ENCODE measurements at places on chromosomes 1 and 21.

GRCh38 chr1:70188522-70188921 lies 16.9 kb downstream of the LRRC40 start:
- DNase-seq = no peak

DNA sequence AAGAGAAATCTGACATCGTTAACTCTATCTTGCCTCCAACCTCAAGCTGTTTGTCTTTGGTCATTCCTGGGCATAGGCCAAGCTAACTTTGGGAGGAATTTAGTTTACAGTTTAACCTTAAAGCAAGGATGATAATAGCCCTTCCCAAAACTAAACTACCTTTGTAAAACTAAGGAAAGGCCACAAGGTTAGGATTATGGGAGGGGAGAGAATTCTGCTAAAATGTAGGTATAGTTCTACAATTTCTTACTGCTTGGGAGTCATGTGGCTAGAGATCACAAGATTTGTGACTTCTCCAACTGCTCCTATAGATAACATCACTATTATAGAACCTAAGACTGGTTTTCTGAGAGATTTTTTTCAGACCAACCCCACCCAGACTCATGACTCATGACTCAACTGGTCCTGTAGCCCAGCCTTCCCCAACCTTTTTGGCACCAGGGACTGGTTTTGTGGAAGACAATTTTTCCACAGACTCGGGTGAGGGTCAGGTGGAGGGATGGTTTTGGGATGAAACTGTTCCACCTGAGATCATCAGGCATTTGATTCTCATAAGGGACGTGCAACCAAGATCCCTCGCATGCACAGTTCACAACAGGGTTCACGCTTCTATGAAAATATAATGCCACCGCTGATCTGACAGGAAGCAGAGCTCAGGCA lies 70.7 kb upstream of the MUTYH start:
- DNase-seq = no peak

DNA sequence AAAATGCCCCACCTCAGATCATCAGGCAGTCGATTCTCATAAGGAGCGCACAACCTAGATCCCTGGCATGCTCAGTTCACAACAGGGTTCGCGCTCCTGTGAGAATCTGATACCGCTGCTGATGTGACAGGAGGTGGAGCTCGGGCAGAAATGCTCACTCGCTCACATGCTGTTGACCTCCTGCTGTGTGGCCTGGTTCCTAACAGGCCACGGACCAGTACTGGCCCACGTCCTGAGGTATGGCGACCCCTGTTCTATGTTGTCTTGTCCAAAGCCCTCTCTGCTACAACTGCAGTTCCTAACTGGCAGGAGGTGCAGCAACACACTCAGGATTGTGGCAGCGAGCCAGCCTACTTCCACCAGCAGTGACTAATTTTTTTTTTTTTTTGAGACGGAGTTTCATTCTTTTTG lies 70.6 kb downstream of the CLSTN1 start:
- DNase-seq = no peak

DNA sequence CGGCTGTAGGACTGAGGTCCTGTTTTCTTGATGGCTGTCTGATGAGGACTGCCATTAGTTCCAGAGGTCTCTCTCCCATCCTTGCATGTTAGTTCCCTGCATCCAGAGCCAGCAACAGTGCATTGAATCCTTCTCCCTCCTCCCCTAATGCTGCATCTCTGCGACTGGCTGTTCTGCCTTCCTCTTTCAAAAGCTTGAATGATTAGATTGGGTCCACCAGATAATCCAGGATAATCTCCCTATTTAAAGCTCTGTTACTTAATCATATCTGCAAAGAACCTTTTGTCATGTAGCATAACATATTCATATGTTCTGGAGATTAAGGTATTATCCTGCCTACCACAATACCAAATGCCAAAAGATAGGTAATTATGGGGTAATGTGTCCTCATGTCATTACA lies 377.5 kb downstream of the GPATCH2 start:
- no peak for DNase-seq

GRCh38 chr1:43688594-43689000 lies 18.7 kb upstream of the ST3GAL3 start:
- no peak for DNase-seq

- no peak for DNase-seq
Observed at GRCh38 chr1:98021126-98021525, 100.3 kb upstream of the DPYD start.

- DNase-seq = no peak
Observed at GRCh38 chr1:77938651-77939050, 40.2 kb downstream of the FUBP1 start.

DNA sequence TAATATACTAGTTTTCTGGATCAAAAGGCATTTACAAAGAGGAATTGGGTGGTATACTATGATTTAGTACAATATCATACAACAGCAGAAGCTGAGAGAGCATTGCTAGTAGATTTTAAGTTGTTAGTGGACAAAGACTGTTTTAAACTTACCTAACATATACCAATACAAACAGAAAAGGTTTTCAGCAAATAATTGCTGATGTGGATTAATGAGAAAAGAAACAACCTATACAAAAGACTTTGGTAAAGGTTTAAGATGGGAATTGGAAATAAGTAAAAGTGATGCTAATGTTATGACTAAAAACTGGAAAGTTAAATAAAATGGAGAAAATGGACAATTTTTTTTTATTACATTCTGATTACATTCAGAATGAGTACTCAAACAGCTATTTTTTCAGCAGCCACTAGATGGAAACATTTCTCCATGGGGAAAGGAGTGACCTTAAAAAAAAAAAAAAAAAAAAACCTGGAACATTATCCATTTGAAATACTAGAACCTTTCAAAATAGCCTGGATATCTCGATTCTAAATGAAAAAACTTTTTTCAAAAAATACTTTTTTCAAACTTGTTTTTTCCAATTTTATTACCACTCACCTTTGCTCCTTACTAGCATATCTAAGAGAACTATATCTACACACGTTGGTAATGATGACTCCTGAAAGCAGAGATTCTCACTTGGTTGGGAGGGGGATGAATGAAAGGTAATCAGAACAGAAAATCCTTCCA lies 55.4 kb downstream of the EPRS1 start:
- peak; percentile 6 for DNase-seq

- no peak for DNase-seq
Observed at GRCh38 chr1:29878501-29878900, 642.2 kb downstream of the PTPRU start.

- peak; percentile 59 for DNase-seq
Observed at GRCh38 chr1:229253151-229253974, 17.5 kb upstream of the RAB4A start.

DNA sequence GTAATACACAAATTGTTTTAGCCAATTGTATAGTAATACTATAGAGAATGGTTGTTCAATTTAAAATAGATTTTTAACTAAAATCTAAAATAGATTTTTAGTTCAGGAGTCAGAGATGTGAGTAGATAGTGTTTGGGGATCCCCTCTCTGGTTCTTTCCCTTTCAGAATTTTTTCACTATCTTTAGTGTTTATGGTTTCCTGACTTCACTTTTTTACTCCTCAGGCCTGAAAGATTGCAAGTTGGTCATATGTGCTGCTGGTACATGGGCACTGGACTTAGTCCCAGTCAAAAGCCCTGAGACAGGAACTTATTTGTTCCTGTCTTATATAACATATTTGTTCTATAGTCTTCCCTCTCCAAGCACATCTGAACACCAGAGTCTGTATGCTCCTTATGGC lies 96.8 kb upstream of the ATP1B1 start:
- DNase-seq = no peak

GRCh38 chr1:168235937-168236336 lies 10.1 kb downstream of the SFT2D2 start:
- no peak for DNase-seq

DNA sequence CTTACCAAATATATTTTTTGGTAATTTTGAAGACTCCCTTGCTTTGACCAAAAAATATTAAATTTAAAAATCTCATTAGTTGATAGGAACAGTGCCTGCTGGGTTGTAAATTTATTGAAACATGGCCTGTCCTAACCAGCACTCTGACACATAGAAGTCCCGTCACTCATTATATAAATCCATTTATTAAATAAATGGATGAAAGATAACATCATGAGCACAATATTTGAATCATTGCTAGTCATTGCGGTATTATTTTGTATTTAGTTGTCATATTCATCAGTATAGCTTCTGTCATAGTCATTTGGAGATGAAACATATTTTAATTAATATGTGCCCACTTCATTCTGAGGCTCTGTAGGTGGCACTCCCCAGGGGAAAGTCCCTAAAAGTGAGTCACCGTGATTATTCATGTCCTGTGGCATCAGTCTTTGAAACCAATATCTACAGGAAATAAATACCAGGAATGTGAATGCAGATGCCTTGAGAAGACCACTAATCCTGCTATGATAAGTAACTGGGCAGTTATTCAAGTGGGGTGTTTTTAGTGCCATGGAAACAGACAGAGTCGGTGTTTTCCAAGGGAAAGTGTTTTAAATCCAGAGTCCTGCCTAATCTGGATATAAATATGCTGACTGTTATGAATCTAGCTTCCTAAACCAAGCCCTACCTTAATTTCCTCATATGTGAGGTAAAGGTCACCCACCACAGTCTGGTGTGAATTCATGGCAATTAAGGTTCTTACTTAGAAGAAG lies 302.0 kb downstream of the DUSP10 start:
- no peak for DNase-seq

DNA sequence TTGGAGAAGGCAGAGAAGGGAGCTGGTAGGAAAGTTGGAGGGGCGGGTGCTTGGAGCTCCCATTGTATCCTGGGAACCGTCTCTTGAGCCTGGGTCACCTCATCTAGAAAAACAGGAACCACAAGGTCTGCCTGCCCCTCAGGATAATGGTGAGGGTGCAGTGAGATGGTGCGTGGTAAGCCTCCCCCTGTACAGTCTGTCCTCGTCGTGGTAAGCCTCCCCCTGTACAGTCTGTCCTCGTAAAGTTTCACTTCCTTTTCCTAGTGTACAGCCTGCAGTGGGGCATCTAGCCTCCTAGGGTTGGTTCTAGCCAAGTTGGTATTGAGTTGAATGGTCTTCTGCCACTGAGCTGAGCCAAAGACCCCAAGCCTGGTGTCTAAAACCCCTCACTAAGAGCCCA lies 66.5 kb upstream of the IGSF21 start:
- no peak for DNase-seq

- no peak for DNase-seq
Observed at GRCh38 chr1:64516803-64517568, 47.1 kb downstream of the CACHD1 start.

GRCh38 chr1:225774281-225775147 lies 3.1 kb upstream of the SRP9 start:
- DNase-seq = no peak

DNA sequence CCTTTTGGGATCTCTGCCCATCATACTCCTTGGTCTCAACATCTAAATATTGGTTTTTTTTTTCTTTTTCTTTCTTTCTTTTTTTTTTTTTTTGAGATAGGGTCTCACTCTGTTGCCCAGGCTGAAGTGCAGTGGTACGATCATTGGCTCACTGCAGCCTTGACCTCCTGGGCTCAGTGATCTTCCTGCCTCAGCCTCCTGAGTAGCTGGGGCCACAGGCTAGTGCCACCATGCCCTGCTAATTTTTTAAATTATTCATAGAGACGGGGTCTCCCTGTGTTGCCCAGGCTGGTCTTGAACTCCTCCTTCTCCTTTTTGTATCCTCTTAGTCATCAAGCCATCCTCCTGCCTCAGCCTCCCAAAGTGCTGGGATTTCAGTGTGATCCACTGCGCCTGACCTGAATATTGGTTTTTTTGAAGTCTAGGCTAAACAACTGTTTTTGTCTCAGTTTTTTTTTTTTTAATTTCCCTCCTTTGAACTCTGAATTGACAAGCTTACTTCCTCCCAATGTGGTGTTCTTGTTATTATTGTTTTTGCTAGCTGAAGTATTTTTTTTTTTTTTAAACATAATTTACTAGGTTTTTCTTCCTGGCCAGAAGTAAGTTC lies 30.9 kb downstream of the MAPKAPK2 start:
- peak; percentile 40 for DNase-seq

DNA sequence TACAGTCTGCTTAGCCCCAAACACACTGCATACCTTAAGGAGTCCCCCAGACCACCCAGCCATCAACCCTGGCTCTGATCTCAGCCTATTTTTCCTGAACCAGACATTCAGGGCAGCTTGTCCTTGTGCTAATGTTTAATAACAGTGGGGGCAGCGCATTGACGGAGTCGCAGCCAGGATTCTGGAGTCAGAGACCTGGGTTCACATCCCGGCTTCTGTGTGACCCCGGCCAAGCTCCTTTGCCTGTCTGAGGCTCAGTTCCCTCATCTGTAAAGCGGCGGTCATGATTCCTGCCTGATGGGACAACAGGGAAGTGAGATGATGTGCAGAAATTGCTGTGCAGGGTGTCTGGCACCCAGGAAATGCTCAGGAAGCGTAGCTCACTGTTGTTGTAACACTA lies 63.1 kb downstream of the MATN1 start:
- no peak for DNase-seq

- no peak for DNase-seq
Observed at GRCh38 chr1:207812778-207813511, 61.1 kb downstream of the CD46 start.

GRCh38 chr1:108563808-108564207 lies 3.9 kb downstream of the EEIG2 start:
- no peak for DNase-seq

GRCh38 chr1:230825761-230826160 lies 42.6 kb downstream of the C1orf198 start:
- no peak for DNase-seq

DNA sequence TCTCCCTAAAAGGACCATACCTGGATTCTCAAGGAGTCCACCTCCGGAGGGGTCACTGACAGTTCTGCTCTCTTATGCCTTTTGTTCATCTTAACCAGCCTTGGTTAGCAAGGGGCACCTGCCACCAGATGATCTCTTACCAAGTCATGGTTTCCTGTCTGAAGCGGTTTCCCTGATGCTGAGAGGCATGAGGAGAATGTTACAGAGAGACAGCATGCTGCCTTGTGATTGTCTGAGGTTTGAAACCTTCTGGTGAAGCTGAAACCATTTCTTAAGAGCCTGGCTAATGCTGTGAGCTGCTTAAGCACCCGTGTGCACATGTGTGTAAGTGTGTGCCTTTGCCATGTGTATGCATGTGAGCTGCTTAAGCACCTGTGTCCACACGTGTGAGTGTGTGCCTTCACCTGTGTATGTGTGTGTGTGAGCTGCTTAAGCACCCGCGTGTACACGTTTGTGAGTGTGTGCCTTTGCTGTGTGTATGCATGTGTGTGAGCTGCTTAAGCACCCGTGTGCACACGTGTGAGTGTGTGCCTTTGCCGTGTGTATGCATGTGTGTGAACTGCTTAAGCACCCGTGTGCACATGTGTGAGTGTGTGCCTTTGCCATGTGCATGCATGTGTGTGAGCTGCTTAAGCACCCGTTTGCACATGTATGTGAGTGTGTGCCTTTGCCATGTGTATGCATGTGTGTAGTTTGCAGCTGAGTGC lies 136.4 kb upstream of the COL6A1 start:
- no peak for DNase-seq

DNA sequence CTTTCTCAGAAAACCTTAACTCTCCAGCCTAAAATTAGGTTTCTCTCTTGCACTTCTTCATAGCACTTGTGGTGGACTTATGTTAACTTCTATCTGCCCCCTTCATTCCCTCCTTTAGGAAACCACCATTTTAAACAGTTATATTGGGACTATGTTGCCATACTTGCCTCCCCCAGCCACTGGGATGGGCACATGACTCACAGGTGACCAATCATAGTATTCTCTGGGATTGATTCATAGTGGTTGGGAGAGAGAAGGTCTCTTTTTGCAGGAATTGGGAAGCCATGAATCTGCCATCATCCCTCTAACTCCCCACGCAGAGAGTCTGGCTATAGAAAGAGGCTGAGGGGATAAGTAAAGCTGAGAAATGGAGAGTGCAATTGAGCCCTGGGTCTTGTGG lies 50.4 kb upstream of the NRDC start:
- DNase-seq = no peak
